ENCODE measurements at places on chromosomes 6 and 20.

DNA sequence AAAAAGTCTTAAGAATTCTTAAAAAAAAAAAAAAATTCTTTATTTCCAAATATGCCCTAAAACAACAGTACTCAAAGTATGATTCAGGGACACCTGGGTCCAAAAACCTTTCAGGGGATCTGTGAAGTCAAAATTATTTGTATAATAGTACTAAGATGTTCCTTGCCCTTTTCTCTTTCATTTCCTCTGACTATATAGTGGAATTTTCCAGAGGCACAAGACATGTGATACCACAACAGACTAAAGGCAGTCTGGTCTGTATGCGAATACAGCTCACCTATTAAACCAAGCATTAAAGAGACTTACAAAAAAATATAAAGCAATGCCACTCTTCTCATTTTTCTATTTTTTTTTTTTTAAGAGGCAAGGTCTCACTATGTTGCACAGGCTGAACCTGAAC, 15.4 kb downstream of the NOL7 start:
- no peak for DNase-seq

DNA sequence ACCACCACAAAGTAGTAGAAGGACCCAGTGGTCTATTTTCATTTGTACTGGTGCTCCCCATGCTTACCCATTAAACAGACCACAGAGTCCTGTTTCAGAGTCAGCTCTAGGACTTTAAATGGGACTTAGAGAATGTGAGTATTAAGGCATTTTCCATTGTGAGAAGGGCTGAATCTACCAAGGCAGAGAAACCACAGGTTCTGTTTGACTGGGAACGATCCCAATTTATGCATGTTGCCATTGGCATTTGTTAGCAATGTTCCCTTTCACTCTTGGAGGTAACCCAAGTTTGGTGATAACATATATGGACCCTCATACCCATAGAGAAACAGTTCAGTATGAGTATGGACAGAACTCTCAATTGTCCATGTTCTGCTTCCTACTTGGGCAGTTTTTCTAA, 672.8 kb downstream of the KIF16B start:
- DNase-seq = no peak

- DNase-seq = no peak
These were observed 123.9 kb downstream of the MAFB start for GRCh38 chr20:40565001-40565681.

DNA sequence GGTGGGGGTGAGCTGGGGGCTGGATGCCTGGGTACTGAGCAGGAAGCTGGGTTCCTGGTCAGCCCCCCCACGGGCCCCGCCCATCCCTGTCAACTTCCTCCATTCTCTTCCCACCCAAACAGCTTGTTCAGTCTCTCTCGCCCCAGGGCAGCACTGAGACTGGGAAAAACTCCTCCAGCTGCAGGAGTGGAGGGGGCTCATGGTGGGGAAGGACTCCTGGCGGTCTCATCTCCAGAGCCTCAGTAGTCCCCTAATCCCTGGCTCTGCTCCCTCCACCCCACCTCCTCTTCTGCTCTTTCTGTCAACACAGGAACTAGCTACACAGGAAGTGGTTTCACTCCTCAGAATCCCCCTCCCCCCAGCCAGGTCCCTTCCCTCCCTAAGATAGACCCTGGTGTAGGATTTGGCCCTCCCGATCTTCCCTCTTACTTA, at the start of gene GPSM3:
Gene GPSM3 (minus strand): TSS at position 36 of the 432 bp plus-strand sequence. CDS start 130 bp downstream, outside the sequence.
- DNase-seq = peak; percentile 52

DNA sequence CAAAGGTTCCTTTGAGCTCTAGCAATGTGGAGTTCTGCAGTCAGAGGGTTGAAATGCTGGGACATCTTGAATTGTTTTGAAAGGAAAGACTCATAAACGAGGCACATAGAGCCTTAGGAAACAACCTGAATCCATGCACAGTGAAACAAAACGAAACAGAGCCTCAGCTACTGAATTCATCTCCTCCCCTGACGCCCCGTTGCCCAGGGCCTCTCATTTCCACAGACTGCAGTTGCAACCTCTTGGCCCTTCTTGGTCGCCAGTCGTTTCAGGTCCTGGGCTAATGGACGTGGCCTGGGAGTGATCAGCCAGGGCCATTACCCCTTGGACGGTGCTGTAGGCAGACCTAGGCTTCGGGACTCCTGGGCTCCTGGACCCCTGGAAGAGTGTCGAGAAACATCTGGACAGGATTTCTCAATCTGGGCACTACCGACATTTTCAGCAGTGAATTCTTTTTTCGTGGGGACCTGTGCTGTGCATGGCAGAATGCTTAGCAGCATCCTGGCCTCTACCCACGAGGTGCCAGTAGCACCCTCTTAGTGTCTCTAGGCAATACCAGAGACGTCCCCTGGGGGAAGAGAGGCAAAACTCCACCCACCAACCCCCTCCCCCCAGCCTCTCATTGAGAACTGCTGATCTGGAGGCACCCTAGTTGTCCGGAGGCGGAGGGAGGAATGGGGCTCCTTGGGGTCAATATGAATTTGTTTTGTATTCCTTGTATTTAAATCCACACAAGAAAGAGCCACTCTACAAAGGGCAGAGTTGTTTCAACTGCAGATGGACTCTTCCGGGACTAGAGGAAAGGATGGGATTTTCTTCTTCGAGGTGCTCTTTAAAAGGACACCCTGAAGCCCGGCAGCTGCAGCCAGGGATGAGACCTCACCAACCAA, 50.2 kb downstream of the TMEM242 start:
- DNase-seq = no peak

DNA sequence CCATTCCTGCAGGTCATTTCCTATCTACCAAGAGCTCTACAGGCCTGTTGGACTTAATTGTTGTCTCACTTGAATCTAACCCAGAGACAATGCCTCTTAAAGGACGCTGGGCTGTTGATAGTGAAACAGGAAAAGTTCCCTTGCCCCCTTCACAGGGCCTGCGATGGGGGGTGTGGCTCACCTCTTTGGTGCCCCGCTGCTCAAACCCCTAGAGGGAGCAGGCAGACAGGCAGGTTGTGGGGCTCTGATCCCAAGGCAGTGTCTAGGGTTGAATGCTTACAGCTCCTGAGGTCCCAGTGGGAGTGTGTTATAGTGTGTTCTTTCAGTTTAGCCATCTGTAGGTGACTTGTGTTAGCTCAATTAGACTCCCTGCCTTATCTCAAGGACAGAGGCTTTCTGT, 68.0 kb downstream of the OTOR start:
- no peak for DNase-seq

DNA sequence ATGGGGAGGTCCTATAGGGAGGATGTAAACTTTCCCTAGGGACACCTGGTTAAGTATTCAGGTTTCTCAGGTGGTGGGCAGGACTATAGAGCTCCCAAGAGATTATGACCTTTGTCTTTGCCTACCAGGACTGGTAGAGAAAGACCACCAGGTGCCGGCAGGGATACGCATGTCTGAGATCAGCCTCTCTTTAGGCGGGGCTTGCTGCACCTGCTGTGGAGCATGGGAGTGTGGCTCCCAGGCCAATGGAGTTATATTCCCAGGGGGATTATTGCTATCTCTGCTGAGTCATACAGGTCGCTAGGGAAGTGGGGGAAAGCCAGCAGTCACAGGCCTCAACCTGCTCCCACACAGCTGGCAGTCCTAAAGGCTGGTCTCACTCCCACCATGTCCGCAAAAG, 280.5 kb upstream of the MMS22L start:
- DNase-seq = no peak

GRCh38 chr20:33681728-33682353, 4.3 kb downstream of the E2F1 start:
- DNase-seq = no peak

GRCh38 chr6:113318575-113318917, 538.6 kb upstream of the MARCKS start:
- no peak for DNase-seq

DNA sequence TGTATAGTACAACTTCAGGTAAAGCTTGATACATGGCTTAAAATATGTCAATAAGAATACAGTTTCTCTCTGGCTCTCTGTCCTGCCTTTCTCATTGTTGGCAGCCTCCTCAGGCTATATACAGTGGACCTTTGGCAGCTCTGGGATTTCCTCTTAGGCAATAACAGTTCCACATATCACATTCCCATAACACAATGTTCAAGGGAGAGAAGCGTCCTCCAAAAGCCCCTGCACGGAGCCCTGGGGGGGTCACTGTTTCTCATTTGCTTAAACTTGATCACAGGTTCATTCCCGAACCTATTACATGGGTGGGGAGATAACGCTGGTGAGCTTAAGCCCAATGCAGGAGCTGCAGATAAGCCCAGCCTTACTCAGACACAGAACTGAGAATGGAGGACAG, 4.4 kb upstream of the FLRT3 start:
- DNase-seq = no peak
